ENCODE measurements at places on chromosomes 16 and 17. TPM values are rescaled to one million over a fixed set of nuclear protein-coding genes. Genes with fewer than 3 reads are reported as not detected.

DNA sequence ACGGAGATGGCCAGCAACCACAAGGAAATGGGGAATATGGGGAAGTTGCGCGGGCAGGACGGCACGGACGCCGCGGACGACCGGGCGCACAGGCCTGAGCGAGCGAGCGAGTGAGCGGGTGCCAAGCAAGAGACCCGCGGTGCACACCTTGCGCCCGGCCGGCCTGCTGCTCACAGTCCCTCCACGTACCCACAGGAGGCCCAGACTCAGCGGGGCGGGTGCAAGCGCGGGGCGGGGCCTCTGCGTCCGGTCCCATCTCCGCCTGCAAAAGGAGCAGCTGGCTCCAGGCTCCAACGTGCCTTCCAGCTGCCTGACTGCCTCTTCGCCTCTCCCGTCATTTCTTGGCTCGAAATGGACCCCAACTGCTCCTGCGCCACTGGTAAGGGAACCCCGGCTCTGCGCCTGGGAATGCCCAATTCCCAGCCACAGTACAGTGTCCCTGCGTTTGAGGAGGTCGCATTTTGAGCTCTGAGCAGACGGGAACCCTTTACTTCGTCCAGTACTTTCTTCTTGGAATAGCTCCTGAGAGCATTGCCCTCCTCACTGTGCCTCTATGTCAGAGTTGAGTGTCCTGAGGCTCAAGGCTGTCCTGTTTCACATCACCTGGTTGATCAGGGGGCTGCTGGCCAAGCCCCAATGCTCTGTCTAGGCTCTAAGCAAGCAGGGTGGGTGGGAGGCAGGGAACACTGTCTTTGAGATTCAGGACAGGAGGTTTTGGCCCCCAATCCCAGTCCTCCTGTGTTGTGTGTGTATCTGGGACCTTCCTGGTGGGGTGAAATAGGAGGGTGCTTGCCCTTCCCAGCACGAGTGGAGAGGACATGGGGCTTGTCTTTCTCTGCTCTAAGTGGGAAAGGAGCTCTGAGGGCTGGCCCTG, 8.1 kb upstream of the MT1E start:
- DNase-seq, result peak; percentile 76

DNA sequence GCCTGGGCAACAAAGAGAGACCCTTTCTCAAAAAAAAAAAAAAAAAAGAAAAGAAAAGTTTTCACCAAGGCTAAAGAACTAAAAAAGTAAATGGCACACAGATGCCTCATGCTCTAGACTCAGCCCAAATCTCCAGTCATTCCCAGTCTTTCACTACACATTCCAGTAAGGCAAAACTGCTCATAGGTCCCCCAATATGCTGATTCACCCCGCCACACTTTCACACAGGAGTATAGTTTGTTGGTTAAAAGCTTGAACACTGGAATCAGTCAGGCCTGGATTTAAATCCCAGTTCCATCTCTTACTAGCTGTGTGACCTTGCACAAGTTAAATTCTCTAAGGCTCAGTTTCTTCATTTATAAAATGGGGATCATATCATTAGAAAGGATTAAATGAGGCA, 1.9 kb downstream of the PIGS start:
- no peak for DNase-seq

- DNase-seq, result peak; percentile 90
Measured at GRCh38 chr17:33038740-33039139, 47.1 kb downstream of the SPACA3 start.

DNA sequence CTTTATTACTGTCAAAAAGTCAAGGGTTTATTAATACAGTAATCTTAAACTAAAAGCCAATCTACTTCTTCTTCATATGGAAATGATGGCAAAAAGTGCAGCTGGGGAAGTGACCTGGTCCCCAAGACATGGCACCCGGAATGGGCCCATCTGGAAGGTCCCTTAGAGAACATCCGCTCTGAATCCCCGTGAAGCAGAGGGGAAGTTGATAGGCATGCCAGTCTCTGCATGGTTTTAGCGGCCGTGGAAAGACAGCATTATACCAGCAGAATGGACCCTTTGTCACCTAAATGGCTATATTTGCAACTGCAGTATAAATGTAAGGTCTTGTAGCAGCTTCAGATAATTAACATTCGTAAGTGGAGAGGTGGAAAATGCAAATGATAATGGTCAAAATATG, 32.4 kb downstream of the COTL1 start:
- peak; percentile 22 for DNase-seq

- DNase-seq, result peak; percentile 98
Measured at GRCh38 chr16:89290887-89291286, 73.4 kb downstream of the ZNF778 start.

DNA sequence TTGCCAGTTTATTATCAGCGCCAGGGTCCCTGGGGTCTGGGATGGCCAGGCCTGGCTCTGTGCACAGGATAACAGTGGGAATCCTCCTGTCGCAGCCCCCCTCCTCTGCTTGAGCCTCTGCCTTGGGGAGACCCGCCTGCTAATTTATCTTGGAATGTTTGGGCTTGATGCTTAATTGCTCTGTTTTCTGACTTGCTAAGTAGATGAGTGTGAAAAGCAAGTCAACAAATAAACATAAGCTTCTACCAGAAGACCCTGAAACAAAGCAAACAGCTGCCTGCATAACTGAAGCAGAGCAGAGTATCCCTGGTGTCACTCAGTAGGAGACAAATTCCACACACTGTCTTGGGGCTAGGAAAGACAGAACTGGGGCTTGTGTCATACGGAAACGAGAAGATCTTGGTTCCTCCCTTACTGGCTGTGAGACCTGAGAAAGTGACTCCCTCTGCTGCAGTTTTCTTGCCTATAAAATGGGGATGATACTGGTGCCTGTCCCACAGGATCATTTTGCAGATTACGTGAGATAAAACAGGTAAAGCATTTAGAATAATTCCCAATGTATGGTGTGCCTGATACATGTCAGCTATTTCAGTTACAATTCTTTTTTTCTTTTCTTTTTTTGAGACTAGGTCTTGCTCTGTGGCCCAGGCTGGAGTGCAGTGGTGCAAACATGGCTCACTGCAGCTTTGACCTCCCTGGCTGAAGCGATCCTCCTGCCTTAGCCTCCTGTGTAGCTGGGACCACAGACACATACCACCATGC, 44.8 kb upstream of the IRX3 start:
- peak; percentile 75 for DNase-seq

- no peak for DNase-seq
Measured at GRCh38 chr17:35086931-35087573, 23.5 kb upstream of the RFFL start.

DNA sequence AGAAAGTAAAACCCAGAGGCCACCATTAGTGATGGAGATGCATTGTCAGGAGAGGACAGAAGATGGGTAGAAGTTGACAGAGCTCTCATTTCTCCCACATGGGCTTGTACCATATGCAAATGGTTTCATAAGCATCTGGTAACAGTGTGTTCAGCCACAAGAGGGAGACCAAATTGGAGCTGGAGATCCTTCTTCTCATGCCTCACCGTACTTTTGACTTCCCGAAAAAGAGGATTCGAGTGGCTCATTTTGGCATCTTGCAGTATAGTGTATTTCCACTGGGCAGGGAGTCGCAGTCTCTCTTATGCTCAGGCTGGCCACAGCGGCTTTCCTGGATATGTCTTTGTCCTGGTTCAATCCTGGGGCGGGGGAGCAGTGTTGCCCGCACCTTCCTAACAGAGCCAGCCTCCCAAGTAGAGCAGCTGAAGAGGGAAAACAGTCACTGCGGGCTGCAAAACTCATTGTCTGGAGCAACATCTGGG, 23.8 kb downstream of the TBC1D3B start:
- DNase-seq, result no peak

DNA sequence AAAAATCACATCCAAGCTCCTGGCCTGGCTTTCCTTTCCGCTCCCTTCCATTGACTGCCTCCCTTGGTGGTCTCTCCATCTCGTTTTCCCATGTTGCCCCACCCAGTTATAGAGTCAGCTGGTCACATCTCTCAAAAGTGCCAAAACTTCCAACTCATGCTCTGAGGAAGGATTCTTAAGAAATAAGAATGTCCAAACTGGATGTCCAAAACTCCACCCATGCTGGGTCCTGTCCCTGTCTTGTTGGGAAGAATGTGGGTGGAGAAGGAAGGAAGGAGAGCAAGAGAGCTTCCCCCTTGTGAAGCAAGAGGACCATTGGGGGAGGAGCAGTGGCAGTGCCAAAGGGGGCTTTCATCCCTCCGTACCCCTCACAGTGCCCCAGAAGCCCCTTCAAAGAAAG, 44.6 kb upstream of the MAP3K14 start:
- DNase-seq, result peak; percentile 14

GRCh38 chr17:9363440-9364350, 211.9 kb downstream of the STX8 start:
- DNase-seq, result no peak

GRCh38 chr16:56409195-56409594, 16.1 kb downstream of the AMFR start:
- DNase-seq, result no peak

DNA sequence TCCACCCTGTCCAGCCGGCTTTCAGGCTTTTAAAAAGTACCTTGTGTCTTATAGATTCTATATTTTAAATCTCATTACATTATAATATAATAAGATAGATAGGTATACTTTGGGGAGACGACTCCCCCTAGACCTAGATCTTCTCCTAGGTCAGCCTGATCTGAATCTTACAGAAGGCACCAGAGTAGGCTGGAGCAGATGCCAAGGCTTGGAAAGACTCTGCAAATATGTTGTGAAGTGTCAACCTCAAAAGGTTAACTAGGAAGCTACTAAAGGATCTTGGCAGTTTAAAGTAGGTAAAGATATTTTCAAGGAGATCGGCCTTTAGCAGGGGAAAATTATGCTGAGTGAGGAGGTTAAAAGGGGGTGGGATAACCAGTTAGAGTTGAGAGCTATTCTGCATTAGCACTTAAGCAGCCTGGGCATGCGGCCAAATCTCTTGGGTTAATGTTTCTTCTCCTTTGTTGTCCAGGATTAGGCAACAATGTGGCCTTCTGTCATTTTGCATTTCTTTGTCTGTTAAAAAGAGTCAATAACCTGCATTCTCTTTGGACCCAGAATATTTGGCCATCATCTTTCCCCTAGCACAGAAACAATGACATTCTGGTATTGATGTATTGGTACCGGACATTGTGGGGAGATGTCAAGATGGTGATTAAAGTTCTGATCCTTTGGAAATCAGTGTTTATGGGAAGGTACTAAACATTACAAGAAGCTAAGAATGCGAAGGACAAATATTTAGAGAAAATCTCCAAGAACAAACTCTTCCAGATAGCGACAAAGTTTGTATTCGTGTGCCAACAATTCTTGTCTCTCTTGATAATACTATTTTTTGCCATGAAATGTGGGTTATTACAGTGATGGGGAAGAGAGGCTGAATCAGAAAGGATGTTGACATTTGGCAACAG, 51.2 kb upstream of the DHX40 start:
- no peak for DNase-seq

GRCh38 chr17:34567691-34568465, 11.5 kb upstream of the TMEM132E start:
- DNase-seq, result no peak

DNA sequence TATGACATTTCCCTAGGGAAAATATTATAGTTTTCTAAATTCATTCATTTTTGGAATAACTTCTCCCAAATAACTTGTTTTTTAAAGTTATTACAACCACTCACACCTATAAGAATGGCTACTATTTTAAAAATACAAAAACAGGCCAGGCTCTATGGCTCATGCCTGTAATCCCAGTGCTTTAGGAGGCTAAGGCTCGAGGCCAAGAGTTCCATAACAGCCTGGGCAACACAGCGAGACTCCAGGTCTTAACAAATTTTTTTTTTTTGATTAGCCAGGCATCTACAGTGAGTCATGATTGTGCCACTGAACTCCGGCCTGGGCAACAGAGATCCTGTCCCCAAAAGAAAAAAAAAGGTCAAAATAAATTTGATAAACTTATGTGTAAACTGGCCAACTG, 43.6 kb upstream of the YPEL2 start:
- no peak for DNase-seq

DNA sequence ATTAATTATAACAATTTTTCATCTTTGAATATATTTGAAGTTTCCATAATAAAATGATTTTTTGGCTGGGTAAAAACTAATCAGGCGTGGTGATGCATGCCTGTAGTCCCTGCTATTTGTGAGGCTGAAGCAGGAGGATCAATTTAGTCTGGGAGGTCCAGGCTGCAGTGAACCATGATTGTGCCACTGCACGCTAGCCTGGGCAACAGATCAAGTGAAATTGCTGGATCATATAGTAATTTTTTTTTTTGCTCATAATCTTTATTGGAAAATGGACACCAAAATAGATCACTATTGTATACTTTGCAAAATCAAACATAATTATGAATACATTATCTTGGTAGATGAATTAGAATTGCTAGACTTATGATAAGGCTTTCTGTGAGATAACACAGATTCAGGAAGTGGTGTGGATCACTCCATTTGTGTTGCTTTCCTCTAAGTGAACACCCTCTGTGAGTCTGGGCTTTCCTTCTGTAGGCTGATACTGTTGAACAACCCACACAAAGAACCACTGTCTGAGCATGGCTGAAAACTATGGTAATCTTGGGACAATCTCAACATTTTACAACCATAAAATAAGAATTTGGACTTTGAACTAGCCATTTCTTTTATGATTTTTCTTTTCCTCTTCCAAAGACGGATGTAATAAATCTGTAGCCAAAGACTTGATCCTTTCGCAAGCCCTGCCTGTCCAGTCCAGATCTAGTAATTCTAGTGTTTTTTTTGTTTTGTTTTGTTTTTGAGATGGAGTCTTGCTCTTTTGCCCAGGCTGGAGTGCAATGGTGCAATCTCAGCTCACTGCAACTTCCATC, 5.6 kb upstream of the ST3GAL2 start:
- no peak for DNase-seq

DNA sequence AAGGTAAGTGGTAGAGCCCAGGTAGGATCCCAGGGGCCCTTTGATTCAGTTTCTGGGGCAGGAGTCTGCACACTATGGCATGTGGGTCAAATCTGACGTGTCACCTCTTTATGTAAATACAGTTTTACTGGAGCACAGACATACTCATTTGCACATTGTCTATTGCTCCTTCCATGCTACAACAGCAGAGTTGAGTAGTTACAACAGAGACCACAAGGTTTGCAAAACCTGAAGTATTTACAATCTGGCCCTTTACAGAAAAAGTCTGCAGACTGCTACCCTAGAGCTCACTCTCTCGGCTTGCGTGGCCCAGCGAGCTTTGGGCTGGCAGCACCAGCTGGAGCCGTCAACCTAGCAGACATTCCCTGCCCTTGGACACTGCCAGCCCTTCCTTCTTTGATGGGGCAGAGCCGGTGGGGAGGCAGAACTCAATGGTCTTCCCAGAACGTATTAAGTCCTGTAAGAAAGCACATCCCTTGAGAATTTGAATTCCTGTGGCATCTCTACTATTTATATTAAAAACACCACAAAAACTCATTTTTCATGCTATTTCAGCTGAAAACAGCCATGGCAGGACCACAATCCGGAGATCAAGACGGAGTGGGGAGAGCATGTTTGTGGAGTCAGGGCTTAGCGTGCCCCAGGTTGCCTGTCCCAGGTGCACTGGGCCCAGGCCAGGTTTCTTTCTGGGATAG, 133.1 kb upstream of the NUDT7 start:
- no peak for DNase-seq

Gene CCL5
- not detected for total RNA-seq

Gene METTL2A
- 39.3 TPM for total RNA-seq

Gene ACSM3
- 3.1 TPM for total RNA-seq

Gene CRYBA1
- not detected for total RNA-seq

Gene TRPV3
- total RNA-seq, result 1.2 TPM

Gene ROGDI
- 33.5 TPM for total RNA-seq

Gene CLDN6
- total RNA-seq, result 743 TPM

Gene CTF1
- 0.72 TPM for total RNA-seq

Gene TBC1D3
- total RNA-seq, result not detected

Gene EIF3CL
- 102 TPM for total RNA-seq

Gene KRT39
- not detected for total RNA-seq

Gene METTL9
- total RNA-seq, result 108 TPM

Gene NXN
- total RNA-seq, result 93.6 TPM

Gene SLC47A1
- total RNA-seq, result 2.0 TPM

Gene PPM1E
- 7.1 TPM for total RNA-seq

Gene FOXK2
- 72.0 TPM for total RNA-seq

Measured in H9 (cell line).